T-helper 2 cell treated with Interferon-gamma antibody and Interleukin-4, amounts not matched to agents 5 μg/mL and 100 μg/mL, for 36 hours (primary cell): ENCODE measurements at places on chromosomes 5 and 9.

GRCh38 chr9:81664638-81665222, 24.6 kb downstream of the TLE1 start:
- DNase-seq: no peak

- DNase-seq: no peak
These were observed 4.2 kb upstream of the HAVCR2 start for GRCh38 chr5:157113002-157113401.

DNA sequence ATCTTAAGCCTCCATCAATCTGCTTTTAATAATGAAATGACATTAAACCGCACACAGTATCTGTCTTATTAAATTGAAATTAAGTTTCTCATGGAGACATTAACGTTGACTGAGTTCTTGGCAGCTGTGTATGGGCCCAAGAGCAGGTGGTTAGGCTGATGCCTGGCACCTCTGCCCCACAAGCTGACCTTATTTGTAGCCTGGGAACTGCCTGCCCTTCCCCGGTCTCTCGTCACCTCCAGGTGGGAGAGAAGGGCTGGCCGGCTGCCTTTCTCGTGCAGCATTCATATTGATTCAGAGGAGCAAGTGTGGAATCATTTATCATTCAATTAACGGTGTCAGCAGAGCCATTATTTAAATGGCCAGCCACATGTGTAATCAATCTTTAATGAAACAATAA, 53.0 kb upstream of the FCN1 start:
- DNase-seq: no peak

- peak; percentile 32 for DNase-seq
These were observed 757 bp downstream of the FXN start for GRCh38 chr9:69036309-69036708.

GRCh38 chr5:17196697-17197096, 20.7 kb upstream of the BASP1 start:
- DNase-seq: no peak

DNA sequence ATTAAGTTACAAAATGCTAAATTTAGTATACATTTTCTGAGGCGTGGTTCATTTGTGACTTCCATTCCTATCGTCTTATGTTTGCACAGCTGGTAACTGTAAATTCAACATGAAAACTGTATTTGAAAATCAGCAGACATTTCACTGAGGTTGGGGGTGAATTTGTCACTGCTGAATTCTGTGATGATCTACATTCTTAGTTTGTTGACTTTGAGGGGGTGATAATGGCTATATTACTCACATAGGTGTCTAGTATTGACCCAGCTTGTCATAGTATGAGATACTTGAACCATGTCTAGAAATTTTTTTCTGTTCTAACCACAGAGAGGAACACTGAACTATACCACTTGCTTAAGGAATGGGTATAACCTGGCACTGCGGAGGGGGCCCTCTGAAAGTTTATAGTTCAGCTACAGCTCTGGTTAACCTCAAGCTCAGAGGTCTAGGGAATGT, 313.3 kb downstream of the PIK3R1 start:
- DNase-seq: no peak

DNA sequence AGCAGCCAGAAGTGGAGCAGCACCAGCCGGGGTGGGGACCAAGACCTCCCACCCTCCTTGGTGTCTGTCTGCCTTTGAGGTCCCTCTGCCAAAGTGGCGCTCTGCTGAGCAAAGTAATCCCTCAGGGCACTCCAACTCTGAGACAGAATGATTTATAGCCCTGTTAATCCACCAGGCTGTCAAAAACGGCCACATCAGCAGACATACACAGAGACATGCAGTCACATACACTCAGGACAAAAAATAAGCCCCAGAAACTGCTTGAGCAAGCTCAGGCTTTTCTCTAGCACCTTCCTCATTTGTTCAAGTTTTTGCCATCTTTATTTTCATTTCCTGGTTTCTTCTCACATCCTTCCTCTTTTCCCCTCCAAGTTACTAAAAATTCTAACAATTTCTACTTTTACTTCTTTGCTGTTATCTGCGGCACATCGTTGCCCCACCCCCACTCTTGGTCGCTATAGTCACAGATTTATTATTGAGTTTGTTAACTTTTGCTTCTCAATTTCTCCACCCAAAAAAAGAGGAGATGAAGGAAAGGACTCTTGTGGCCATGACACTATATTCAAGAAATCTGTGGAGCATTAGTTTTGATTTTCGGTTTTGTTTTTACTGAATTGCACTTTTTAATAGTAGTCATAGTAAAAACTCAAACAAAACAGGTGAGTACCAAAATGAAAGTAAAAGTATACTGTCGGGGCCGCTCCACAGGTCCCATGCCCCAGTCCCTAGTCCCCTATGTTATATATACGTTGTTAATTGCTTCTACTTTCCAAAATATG, 17.4 kb upstream of the ADRB2 start:
- DNase-seq: no peak

- DNase-seq: no peak
These were observed 204.0 kb downstream of the FSTL4 start for GRCh38 chr5:133408322-133408721.

- no peak for DNase-seq
These were observed 353.5 kb downstream of the ENC1 start for GRCh38 chr5:74286734-74287695.

DNA sequence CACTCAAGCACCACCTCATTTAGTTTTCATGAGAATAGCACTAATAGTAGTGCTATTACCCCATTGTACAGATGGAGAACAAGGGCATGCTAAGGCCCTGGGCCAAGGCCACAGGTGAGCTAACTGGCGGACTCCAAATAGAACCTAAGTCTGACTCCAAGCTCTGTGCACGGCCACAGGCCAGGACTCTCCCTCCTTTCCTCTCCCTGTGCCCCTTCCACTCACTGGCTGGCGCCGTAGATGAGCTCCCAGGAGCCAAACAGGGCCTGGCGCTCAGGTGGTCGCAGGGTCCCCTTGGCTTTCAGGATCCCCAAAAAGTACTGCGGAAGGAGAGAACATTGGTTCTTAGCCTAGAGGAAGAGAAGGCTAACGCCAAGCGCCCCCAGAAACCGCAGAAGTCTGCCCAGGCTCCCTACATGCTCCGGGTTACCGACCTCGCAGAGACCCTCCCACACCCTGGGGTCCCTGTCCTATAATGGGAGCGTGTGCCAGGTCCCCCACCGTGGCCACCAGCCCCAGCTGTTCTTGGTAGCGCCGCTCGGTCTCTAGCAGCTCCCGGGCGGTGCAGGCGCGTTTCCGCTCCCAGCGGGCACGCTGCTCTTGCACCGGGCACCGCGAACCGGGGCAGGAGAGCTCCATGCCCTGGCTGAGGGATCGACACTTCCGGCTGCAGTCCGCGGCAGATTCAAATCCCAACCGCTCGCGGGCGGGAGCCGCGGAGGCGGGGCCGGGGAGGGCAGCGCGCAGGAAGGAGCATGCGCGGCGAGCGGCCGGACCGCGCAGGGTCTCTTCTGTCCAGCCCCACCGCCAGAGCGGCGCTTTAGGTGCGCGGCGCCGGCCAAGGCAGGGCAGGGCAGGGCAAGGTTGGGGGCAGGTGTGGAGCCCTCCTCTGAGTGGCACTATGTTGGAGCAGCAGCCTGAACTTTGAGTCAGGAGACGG, at the start of gene ARHGEF39:
Gene ARHGEF39 (minus strand): TSS at position 665 of the 940 bp plus-strand sequence. CDS start 26 bp downstream, at position 639.
- DNase-seq: peak; percentile 87

DNA sequence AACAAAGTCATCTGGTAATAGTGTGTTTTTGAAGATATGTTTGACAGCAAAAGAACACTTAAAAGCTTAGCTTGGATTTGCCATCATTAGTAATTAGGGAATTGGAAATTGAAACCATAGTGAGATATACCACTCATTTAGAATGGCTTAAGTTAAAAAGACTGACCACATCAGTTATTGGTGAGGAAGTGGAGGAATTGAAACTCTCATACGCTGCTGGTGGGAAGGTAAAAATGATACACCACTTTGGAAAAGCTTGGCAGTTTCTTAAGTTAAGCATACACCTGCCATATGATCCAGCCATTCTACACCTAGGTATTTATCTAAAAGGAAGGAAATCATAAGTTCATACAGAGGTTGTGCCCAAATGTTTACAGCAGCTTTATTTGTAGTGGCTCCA, 213.2 kb downstream of the TRIO start:
- DNase-seq: no peak

DNA sequence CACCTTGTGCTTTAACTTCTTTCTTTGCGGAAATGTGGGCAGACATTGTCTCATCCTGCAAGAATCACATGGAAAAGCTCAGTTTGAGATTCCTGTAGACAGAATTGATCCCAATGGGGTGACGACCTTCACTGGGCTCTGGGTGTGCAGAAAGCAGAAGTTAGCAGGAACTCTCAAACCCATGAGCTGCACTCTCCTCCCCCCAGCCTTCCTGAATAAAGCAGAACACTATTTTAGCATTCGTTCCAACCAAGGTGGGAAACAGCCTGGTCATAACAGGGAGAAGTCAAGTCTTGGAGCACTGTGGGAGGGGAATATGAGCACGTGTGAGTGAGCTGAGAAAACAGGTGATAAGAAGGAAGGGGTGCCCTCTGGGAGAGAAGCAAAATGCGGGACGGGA, 87.4 kb upstream of the FER start:
- DNase-seq: no peak

GRCh38 chr9:137302449-137303150, 529 bp upstream of the NRARP start:
- no peak for DNase-seq

- no peak for DNase-seq
These were observed 5.1 kb upstream of the TESK1 start for GRCh38 chr9:35599763-35600604.

GRCh38 chr9:107720501-107720900, 230.9 kb upstream of the KLF4 start:
- no peak for DNase-seq

DNA sequence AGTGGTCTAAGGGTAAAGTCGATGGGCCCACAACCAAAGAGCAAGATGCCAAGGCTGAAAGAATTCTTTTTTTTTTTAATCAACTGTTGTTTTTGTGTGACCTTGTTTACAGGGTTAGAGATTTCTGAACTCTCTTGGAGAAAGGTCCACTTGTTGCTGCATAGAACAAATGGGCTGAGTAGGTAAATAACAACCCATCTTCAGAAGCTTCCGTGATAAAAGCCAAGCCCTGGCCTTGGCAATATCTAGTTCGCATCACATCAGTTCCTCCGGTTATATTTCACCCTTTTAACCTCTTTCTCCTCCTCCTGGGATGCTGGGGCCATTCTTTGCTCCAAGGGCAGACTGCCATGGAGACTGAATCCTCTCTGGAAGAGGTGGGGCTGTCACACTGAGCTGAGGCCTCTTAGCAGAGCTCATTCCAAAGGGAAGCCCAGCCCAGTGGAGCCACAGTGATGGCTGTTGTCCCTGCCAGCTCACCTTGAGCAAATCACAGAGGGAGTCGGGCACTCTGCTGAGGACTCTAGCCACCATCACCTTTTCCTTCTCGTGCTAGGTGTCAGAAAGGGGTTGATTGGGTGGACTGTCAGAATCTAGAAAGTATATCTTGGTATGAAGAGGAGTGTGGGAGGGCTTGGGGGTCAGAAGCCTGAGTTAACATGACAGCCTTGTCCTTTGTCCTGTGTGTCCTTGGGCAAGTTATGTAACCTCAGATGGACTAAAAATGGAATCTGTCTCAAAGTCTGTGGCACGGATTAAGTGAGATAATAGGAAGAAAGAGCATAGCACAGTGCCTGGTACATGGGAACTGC, 17.9 kb downstream of the ANKRD55 start:
- DNase-seq: no peak

DNA sequence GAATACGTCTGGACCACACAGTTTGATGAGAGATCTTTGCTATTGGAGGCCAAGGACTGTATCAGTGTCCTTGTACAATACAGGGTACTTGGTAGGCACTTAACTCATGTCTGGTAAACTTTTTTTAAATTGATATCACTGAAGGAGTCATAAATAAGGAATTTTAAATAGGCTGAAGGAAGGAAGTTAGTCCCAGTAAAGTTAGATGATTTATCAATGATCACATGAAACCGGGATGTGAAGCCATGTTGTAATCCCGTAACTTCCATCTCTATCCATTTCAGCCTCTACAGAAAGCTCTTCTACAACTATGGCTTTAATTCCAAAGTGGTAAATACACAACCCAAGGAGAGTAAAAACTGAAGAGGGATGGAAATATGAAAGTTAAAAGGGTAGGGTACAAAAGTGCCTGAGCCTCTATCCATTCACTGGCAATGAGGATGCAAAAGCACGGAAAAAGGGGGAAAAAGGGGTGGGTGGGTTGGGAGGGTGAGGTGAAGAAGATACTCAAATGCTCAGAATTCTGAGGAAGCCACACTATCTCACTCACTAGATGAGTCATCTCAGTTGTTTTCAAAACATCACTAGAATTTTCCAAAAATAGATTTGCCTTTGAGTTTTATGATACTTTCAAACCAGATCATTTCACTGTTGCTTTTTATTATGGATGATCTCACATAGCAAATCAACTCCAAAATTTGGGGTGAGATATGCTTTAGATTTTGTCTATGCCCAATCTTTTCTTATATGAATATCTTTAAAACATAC, 1053.5 kb downstream of the NR2F1-AS1 start:
- DNase-seq: no peak

GRCh38 chr9:122875523-122875922, 29.6 kb downstream of the RC3H2 start:
- DNase-seq: no peak

DNA sequence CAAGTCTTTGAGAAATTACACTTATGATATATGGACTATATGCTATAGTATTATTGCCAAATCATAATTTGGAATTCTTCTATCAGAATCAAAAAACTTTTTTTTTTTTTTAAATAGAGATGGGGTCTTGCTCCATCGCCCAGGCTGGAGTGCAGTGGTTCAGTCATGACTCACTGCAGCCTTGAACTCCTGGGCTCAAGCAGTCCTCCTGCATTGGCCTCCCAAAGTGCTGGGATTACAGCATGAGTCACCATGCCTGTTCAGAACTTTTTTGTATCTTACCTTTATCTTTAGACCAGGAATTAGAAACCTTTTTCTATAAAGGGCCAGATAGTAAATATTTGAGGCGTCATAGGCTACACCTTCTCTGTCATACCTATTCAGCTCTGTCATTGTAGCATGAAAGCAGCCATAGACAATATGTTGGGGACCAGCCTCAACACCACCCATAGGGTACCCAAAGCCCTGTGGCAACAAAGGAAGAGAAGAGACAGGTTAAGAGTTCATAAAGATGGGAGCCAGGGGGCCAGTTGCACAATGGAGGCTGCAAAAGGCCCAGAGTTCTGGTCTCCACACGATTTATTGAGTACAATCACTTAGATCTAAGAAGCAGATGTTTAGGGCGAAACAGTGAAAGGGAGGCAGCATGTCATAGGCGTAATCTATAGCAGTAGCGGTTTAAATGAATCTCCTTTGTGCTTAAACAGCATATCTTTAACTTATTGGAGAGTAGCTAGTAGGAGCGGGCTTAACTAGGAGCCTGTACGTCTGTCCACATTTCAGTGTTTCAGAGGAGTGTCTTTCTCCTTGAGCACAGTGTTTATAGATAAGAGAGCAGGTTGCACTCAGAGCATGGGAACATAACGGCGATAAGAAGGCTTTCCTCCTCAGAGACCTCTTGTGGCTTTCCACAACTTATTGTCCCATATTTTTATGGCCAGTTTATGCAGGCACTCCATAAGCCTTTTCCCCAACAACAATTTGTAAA, 12.5 kb downstream of the ECM2 start:
- no peak for DNase-seq

DNA sequence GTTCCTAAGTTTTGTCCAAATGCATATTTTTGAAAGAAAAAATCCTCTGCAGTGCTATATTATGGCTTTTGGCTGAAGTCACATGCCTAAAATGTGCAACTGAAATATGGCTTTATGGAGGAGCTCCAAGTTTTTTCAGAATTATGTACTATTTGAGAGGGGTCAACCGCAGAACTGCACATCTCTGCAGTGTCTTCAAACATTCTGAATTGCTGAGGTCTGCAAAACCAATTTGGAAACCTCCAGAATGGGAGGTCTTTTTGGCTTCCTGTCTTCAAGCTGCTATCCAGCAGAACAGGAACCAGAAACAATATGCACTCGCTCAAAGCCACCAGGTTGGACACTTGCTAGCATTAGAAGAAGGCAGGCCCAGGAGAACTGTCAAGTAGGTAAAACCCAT, 376.0 kb upstream of the PAPPA start:
- no peak for DNase-seq
